ENCODE measurements at places on chromosomes 3 and 15.
A peak's percentile ranks its signal among the peaks of the same experiment; 100 is the strongest.

DNA sequence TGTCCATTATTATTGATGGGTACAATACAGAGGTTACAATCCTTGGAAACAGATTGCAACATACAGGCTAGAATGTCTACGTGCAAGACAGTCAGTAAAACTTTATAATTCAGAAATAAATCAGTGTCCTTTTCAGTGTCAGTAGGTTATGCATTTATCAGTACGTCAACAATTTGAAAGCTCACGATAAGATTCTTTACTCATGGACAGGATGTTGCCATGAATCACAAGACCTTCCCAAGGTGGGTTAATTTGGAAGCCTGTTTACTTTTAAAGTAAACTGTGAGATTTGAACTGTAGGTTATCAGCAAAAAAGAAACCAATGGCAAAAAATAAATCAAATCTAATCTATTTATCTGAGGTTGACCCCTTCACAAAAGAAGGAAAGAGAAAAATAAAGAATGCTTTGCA is 243.9 kb upstream of the AGTR1 start:
- DNase-seq = no peak

- no peak for DNase-seq
Measured at GRCh38 chr15:34179234-34179633, 30.7 kb downstream of the KATNBL1 start.

GRCh38 chr15:91927585-91927984 is 74.1 kb downstream of the SLCO3A1 start:
- no peak for DNase-seq

DNA sequence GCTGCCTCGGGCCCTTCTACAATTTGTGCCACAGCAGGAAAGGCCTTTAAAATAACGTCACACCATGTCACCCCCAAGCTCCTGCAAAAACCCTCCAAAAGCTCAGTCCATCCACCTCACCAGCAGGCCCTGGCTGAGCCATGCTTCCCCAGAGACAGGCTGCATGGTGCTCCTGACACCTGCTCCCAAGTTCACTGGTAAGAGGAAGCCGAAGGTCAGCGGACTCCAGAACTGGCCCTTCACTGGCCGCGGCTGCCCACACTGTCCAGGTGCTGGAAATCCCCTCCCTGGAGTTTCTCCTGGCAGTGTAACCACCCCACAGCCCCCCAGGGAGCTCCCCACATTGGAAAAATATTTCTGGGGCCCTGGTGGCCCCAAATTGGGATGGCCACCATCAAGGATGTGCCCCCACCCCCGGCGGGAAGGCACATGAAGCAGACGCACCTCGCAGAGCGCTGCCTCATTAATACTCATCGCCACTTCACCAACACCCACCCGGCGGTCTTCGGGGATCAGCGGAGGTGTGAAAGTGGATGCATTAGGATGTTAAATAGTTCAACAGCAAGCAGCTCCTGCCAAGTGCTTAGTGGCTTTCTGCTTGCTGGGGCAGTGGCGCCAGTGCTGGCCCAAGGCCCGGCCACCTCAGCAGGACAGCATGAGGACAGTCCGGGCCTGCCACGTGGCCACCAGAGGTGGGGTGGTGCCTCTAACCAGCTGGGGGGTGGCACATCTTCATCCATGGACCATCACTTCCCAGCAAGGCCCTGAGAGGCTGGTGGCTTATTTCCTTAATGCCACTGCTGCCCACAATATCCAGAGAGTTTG is 146.1 kb upstream of the IQSEC1 start:
- DNase-seq = no peak

DNA sequence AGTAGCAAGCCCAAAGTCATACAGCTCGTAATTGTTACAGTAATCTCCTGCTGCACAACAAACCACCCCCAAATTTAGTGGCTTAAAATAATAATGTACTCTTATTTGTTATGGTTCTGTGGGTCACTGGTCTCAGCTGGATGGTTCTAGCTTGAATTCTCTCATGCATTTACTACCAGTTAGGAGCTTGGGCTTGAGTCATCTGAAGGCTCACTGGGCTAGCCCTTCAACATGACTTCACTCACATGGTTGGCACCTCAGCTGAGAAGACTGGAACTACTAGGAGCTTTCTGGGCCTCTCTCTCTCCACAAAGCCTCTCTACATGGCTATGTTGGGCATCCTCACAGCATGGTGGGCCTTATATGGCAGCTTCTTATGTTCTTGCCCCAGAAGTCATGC is 12.5 kb downstream of the PCOLCE2 start:
- no peak for DNase-seq

DNA sequence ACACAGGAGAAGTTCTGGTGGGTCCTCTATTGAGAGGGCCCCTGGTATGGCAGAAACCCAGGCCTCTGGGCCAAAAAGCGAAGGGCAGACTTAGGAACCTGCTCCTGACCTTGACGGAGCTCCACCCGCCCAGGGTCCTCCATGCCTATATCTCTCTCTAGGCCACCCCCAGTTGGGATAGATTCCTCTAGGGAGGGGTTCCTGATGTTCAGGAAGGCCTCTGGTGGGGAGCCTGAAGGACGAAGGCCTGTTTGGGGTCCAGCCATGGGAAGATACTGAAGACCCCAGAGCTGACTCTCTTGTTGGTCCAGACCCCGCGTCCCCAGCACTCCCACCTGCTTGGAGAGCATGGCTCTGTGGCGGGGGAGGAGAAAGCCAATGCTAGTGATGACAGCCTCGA is 104.2 kb downstream of the CORO2B start:
- no peak for DNase-seq

DNA sequence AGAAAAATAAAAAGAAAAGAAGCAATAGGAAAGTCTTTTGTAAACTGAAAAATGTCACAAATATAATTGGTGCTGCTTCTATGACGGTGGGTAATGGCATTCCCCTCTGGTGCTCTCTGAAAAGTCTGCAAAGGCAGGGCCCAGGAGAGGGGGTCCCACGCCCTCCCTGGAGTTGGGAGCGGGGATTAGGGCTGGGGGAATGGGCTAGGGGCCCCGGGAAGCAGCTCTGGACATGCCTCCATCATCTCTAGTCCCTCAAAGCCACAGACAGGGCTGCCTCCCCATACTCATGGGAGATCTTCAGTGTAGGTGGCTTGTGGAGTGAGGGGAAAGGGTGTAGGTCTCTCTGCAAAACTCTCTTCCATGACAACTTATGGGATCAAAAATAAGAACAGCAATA is 7.8 kb upstream of the RHCG start:
- DNase-seq = no peak

GRCh38 chr3:122247825-122248185 is 64.3 kb downstream of the CASR start:
- peak; percentile 60 for DNase-seq

GRCh38 chr3:167978071-167978470 is 117.7 kb downstream of the GOLIM4 start:
- DNase-seq = no peak

GRCh38 chr15:39363761-39364586 is 216.9 kb upstream of the THBS1 start:
- no peak for DNase-seq

GRCh38 chr15:60605879-60606307 is 127.0 kb upstream of the ICE2 start:
- DNase-seq = no peak

- DNase-seq = no peak
Measured at GRCh38 chr3:31696009-31696297, 163.2 kb downstream of the STT3B start.
